ENCODE measurements at places on chromosomes 11 and 22.
A peak's percentile ranks its signal among the peaks of the same experiment; 100 is the strongest.

DNA sequence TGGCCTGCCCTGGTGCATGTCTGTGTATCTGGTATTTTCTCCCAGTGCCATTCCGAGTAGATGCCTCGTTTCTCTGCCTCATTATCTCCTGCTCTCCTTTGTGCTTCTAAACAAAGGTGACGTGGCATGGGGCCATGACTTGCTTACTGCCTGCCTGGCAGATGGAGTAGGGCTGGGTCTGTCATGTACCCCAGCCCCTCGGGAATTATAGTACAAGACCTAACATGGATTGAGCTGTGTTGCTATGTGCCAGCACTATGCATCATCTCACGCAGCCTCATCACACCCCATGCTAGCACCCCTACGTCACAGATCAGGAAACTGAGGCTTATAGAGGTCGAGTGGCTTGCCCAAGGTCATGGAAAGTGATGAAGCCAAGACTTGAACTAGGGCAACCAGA is 88.1 kb downstream of the GALNT18 start:
- no peak overlapping the region for H3K4me3 ChIP-seq
- no peaks in the 10 kb centered on the region for H3K4me1 ChIP-seq
- H3K36me3 ChIP-seq, result no peaks in the 10 kb centered on the region
- no peak overlapping the region for H3K27ac ChIP-seq
- no peaks in the 10 kb centered on the region for H3K27me3 ChIP-seq

DNA sequence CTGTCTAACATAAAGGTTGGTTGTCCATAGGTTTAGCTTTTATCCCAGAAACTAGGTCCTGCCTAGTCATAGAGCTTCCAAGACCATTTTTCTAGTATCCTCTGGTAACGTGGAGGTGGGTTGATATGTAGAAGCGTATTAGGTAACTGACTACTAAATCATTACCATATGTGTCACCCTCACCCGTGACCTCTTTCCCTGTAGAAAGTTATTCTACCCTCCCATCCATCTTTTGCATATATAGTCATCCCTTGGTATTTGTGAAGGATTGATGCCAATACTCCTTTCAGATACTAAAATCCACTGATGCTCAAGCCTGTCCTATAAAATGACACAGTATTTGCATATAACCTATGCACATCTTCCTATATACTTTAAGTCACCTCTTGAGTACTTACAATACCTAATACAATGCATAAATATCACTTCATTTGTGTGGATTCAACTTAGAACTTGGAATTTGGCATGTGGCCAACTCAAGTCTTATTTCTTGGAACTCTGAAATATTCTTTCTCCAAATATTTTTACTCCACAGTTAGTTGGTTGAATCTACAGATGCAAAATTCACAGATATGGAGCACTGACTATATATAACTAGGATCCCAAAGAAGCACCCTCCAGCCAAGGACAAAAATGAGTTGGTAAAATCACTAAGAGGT is 497.0 kb upstream of the TENM4 start:
- no peak overlapping the region for H3K4me3 ChIP-seq
- no peaks in the 10 kb centered on the region for H3K36me3 ChIP-seq
- H3K27ac ChIP-seq, result no peak overlapping the region
- no peak for DNase-seq
- H3K4me1 ChIP-seq, result no peaks in the 10 kb centered on the region

- H3K4me3 ChIP-seq, result no peak overlapping the region
- no peak overlapping the region for H3K27ac ChIP-seq
- H3K4me1 ChIP-seq, result no peaks in the 10 kb centered on the region
- H3K36me3 ChIP-seq, result no peaks in the 10 kb centered on the region
- no peaks in the 10 kb centered on the region for H3K27me3 ChIP-seq
- no peak for DNase-seq
These were observed 88.9 kb downstream of the ARFGAP2 start for GRCh38 chr11:47087801-47088200.

DNA sequence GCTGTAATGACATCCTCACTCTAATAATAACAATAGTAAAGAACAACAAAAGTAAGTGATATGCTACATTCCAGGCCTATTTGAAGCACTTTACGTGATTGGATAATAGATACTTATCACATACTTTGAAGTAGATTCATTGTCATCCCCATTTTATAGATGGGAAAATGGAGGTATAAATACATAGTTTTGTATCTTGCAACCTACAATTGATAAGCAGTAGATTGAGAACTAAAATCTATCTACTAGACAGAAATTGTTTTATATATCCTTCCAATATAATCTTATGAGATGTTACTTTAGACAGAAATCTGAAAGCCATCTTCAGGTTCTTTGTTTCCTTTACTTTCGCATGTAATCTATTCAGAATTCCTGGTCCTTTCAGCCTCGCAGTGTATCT is 104.6 kb upstream of the CD44 start:
- DNase-seq, result no peak
- H3K4me3 ChIP-seq, result no peak overlapping the region
- H3K27ac ChIP-seq, result no peak overlapping the region
- peaks cover 8% of the 10 kb centered on the region for H3K4me1 ChIP-seq

GRCh38 chr11:70778883-70779282 is 380.6 kb downstream of the CTTN start:
- H3K4me3 ChIP-seq, result no peak overlapping the region
- H3K36me3 ChIP-seq, result no peaks in the 10 kb centered on the region
- no peaks in the 10 kb centered on the region for H3K27me3 ChIP-seq
- no peak overlapping the region for H3K27ac ChIP-seq
- DNase-seq, result no peak
- no peaks in the 10 kb centered on the region for H3K4me1 ChIP-seq

DNA sequence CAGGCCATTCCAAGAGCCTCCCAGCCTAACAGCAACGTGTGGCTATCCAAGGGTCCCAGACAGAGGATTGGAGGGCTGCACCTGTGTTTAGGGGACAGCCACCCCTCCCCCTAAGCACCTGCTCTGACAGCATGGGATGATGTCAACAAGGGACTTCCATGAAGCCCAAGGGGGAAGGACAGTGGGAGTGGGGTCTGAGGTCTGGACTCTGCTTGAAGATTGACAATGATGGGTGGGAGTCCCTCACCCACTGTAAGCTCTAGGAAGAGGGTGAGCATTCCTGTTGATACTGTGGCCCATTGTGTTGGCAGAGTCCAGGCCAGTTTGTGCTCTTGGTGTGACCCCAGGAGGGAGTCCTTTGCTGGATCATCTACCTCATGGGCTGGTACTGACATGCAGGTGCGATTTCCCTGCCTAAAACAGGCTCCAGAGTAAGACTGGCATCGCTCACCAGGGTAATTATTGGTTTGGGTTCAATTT is 46.9 kb upstream of the TUB start:
- no peaks in the 10 kb centered on the region for H3K36me3 ChIP-seq
- no peak overlapping the region for H3K4me3 ChIP-seq
- H3K27me3 ChIP-seq, result peaks cover 6% of the 10 kb centered on the region
- H3K27ac ChIP-seq, result no peak overlapping the region
- H3K4me1 ChIP-seq, result no peaks in the 10 kb centered on the region

- H3K4me3 ChIP-seq, result no peak overlapping the region
- no peak for DNase-seq
- H3K36me3 ChIP-seq, result no peaks in the 10 kb centered on the region
- H3K4me1 ChIP-seq, result no peaks in the 10 kb centered on the region
- H3K27me3 ChIP-seq, result no peaks in the 10 kb centered on the region
These were observed 63.7 kb downstream of the HIPK3 start for GRCh38 chr11:33320814-33321330.

DNA sequence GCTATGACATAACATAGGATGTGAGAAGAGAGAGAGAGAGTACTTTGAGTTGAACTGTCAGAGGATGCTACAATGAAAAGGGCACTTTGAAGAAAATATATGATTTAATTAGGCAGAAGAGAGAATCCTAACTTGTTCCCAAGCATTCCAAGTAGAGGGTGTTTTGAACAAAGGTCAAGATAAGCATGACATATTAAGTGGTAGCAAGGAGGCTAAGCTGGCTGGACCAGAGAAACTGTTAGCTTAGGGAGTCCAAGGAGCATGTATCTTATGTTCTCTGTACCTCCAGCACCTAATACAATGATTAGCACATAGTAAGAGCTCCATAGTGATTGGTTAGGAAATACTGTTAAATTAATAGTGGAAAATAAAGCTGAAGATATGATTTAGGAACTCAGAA is 479.6 kb downstream of the TMEM135 start:
- H3K27me3 ChIP-seq, result no peaks in the 10 kb centered on the region
- no peak for DNase-seq
- no peak overlapping the region for H3K4me3 ChIP-seq
- no peaks in the 10 kb centered on the region for H3K4me1 ChIP-seq

GRCh38 chr11:119691020-119691666 is 37.9 kb downstream of the NECTIN1 start:
- peaks cover 30% of the 10 kb centered on the region for H3K4me1 ChIP-seq
- peaks cover 3% of the 10 kb centered on the region for H3K27me3 ChIP-seq
- DNase-seq, result peak; percentile 61
- H3K27ac ChIP-seq, result no peak overlapping the region
- H3K4me3 ChIP-seq, result no peak overlapping the region

GRCh38 chr11:76824083-76824939 is 36.4 kb upstream of the ACER3 start:
- no peak overlapping the region for H3K4me3 ChIP-seq
- DNase-seq, result no peak
- H3K27me3 ChIP-seq, result no peaks in the 10 kb centered on the region
- H3K4me1 ChIP-seq, result no peaks in the 10 kb centered on the region
- no peak overlapping the region for H3K27ac ChIP-seq

GRCh38 chr11:74279256-74279655 is 32.2 kb downstream of the P4HA3 start:
- H3K27me3 ChIP-seq, result no peaks in the 10 kb centered on the region
- no peak overlapping the region for H3K27ac ChIP-seq
- no peak overlapping the region for H3K4me3 ChIP-seq
- no peak for DNase-seq

DNA sequence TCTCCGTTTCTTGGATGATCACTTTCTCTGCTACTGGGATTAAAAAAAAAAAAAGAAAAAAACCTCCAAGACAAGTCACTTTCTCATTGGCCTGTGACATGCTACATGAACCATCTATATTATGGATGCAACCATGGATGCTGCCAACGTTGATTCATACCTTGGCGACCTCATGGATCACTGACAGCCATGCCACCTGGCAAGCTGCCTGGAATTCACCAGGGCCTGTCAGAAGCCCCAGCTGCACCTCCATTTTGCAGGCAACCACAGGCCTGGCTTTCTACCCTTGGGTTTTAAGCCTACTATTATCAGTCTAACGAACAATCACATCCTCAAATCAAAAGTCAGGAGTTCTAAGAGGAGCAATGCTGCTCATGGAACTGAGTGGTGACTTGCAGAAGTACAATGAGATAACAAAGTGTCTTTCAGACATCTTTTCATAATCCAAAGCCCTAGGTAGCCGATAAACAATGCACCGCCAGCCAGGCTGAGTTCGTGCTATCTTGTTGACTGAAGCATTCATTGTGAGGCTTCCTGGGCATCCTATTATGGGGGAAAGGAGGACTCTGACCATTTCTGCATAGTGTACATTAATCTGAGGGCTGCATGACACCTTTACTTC is 48.0 kb upstream of the CADM1 start:
- DNase-seq, result no peak
- no peak overlapping the region for H3K27ac ChIP-seq
- no peak overlapping the region for H3K4me3 ChIP-seq

DNA sequence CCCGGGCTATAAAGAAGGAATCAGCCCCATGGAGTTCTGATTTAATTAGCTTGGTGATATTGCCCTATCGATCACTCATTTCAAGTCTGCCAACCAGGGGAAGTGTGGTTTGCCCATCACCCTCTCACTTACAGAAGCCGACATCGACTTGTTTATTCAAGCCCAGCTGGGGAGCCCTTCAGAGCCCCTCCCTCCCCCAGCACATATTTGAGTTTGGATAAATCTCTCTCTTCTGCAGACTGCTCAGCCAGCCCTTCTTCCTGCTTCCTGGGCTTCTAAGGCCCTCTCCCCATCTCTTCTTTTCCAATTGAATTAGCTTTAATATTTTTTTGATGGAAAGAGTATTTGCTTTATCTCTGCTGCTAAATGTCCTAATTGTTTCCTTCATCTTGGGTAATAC is 299.0 kb downstream of the MIAT start:
- H3K27me3 ChIP-seq, result peaks cover 6% of the 10 kb centered on the region
- H3K36me3 ChIP-seq, result no peaks in the 10 kb centered on the region
- DNase-seq, result no peak
- H3K4me1 ChIP-seq, result no peaks in the 10 kb centered on the region
- no peak overlapping the region for H3K4me3 ChIP-seq

- H3K27me3 ChIP-seq, result peaks cover 15% of the 10 kb centered on the region
- no peak overlapping the region for H3K4me3 ChIP-seq
- H3K27ac ChIP-seq, result no peak overlapping the region
These were observed 112.2 kb downstream of the NECTIN1 start for GRCh38 chr11:119616586-119617339.

- H3K4me1 ChIP-seq, result peaks cover 71% of the 10 kb centered on the region
- DNase-seq, result no peak
- H3K27ac ChIP-seq, result peak overlapping the region; percentile 100
- no peak overlapping the region for H3K4me3 ChIP-seq
These were observed 2.3 kb upstream of the ANKRD13D start for GRCh38 chr11:67286621-67287333.

DNA sequence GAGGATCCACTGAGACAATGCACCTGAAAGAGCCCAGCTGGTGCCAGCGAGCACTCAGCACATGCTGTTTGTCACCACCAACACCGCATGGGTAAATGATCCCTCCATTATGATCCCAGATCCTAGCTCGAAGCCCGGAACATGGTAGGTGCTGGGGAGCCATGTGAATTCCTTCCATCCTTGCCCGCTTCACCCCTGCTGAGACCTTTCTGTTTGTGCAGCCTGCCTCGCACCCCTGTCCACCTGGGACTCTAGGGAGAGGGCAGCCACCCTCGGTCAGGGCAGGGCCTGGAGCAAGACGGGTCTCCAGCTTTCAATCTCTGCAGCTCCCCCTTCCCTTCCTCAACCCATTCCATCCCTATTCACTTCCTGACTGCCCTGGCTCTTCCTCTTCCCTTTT is 116.2 kb upstream of the ALX4 start:
- H3K36me3 ChIP-seq, result no peaks in the 10 kb centered on the region
- no peak overlapping the region for H3K4me3 ChIP-seq
- H3K27me3 ChIP-seq, result peaks cover 2% of the 10 kb centered on the region
- no peak overlapping the region for H3K27ac ChIP-seq
- H3K4me1 ChIP-seq, result no peaks in the 10 kb centered on the region

- DNase-seq, result no peak
- no peak overlapping the region for H3K4me3 ChIP-seq
- no peaks in the 10 kb centered on the region for H3K36me3 ChIP-seq
These were observed 247.6 kb upstream of the TBCEL start for GRCh38 chr11:120775986-120776951.

DNA sequence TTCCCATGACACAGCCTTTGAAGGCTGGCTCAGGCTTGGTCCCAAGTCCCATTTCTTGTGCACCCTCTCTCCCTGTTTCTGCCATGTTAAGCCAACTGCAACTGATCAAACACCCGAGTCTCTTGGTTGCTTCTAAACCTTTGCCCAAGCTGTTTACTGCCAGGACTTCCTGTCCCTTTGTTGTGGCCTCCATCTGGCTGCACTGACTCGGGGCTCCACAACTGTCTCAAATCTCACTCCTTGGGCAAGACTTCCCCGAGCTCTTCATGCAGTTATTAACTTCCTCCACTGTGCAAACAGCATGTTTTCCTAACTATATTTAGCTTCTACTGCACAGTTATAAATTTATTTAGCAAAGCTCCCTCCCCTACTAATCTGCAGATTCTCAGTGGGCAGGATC is 4.3 kb downstream of the VPREB1 start:
- H3K4me3 ChIP-seq, result peak overlapping the region; percentile 30
- no peaks in the 10 kb centered on the region for H3K36me3 ChIP-seq
- DNase-seq, result peak; percentile 91
- H3K4me1 ChIP-seq, result peaks cover 58% of the 10 kb centered on the region

Measured in DND-41 (cell line).